Endothelial cell (in vitro differentiated cells): ENCODE measurements at places on chromosomes 2 and 18. TPM values are rescaled to one million over a fixed set of nuclear protein-coding genes. Genes with fewer than 3 reads are reported as not detected.

GRCh38 chr2:237154082-237154638 is 68.5 kb downstream of the COPS8 start:
- H3K27ac ChIP-seq, result no peak overlapping the region
- peaks cover 40% of the 10 kb centered on the region for H3K4me1 ChIP-seq
- peaks cover 3% of the 10 kb centered on the region for H3K36me3 ChIP-seq
- no peak overlapping the region for H3K4me3 ChIP-seq

- peaks cover 5% of the 10 kb centered on the region for H3K36me3 ChIP-seq
- DNase-seq, result no peak
- no peak overlapping the region for H3K27ac ChIP-seq
- H3K4me1 ChIP-seq, result peaks cover 6% of the 10 kb centered on the region
- H3K27me3 ChIP-seq, result no peaks in the 10 kb centered on the region
- H3K4me3 ChIP-seq, result no peak overlapping the region
Observed at GRCh38 chr18:77079954-77080682, 52.5 kb downstream of the MBP start.

GRCh38 chr2:136356125-136357006 is 238.4 kb upstream of the CXCR4 start:
- no peaks in the 10 kb centered on the region for H3K36me3 ChIP-seq
- no peak overlapping the region for H3K27ac ChIP-seq
- H3K4me3 ChIP-seq, result no peak overlapping the region
- DNase-seq, result no peak
- no peaks in the 10 kb centered on the region for H3K27me3 ChIP-seq

- H3K27me3 ChIP-seq, result peaks cover 12% of the 10 kb centered on the region
- H3K36me3 ChIP-seq, result peaks cover 19% of the 10 kb centered on the region
Observed at GRCh38 chr2:24024018-24024417, 14.1 kb downstream of the MFSD2B start.

DNA sequence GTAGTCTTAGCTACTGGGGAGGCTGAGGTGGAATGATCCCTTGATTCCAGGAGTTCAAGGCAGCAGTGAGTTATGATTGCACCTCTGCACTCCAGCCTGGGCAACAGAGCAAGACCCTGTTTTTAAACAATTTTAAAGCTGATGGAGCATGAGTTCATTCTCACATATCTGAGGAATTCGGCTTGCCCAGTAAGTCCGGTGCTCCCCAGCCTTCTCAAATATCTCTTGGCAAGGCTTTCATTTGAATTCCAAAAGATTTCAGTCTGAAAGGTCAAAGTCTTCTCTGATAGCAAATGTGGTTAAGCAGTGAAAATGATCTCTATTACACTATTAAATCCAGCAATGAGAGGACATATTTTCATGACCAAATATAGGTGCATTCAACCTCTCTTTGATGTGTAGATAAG is 27.9 kb downstream of the PIEZO2 start:
- no peak for DNase-seq
- no peak overlapping the region for H3K4me3 ChIP-seq
- H3K27ac ChIP-seq, result no peak overlapping the region
- no peaks in the 10 kb centered on the region for H3K36me3 ChIP-seq
- no peaks in the 10 kb centered on the region for H3K27me3 ChIP-seq

- H3K36me3 ChIP-seq, result no peaks in the 10 kb centered on the region
- H3K4me3 ChIP-seq, result no peak overlapping the region
- no peaks in the 10 kb centered on the region for H3K4me1 ChIP-seq
- peaks cover 2% of the 10 kb centered on the region for H3K27me3 ChIP-seq
- no peak overlapping the region for H3K27ac ChIP-seq
- DNase-seq, result no peak
Observed at GRCh38 chr2:197247083-197247482, 63.5 kb downstream of the ANKRD44 start.

DNA sequence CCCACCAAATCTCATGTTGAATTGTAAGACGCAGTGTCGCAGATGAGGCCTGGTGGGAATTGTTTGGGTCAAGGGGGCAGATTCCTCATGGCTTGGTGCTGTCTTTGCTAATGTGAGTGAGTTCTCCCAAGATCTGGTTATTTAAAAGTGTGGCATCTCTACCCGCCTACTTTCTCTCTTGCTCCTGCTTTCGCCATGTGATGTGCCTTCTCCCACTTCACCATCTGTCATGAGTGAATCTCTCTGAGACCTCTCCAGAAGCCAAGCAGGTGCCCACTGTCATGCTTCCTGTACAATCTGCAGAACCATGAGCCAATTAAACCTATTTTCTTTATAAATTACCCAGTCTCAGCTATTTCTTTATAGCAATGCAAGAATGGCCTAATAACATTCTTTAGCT is 246.6 kb upstream of the CDH20 start:
- no peak overlapping the region for H3K4me3 ChIP-seq
- no peaks in the 10 kb centered on the region for H3K4me1 ChIP-seq
- DNase-seq, result no peak
- no peak overlapping the region for H3K27ac ChIP-seq

GRCh38 chr2:18413676-18414396 is 146.6 kb downstream of the RDH14 start:
- no peak overlapping the region for H3K4me3 ChIP-seq
- H3K4me1 ChIP-seq, result peaks cover 4% of the 10 kb centered on the region
- H3K36me3 ChIP-seq, result no peaks in the 10 kb centered on the region
- no peak overlapping the region for H3K27ac ChIP-seq
- no peak for DNase-seq
- H3K27me3 ChIP-seq, result no peaks in the 10 kb centered on the region

DNA sequence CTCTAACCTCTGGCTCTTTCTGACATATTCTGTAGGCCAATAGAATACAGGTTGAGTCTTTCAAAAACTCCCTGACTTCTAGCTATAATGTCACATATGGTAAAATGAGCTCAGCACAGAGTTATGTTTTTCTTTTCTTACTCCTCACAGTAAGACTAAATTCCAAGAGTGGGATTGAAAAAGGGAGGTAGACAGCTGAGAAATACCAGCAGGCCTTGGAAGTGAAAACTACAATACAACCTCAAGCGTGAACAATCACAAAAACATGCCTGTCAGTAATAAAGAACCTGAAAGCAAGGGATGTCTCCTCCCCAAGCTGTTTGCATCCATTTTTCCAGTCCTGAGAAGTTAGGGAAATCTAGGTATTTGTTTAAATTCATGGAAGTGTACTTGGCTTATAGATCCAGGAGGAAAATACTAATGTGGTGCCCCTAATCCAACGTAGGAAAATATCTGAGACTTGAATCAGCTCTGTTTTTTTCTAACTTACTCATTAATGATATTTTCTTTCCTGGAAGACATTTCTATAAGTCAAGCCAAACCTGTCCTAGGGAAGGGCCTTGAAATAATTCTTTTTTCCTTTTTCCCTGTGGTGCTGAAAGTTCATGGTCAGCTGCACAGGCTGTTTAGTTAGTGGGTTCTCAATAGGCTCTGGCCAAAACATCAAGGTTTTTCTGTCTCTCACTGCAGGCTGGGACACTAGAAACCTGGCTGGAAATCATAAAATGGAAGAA is 167.9 kb upstream of the SPATS2L start:
- H3K4me3 ChIP-seq, result no peak overlapping the region
- no peak for DNase-seq
- H3K4me1 ChIP-seq, result peaks cover 3% of the 10 kb centered on the region
- H3K27ac ChIP-seq, result no peak overlapping the region
- no peaks in the 10 kb centered on the region for H3K27me3 ChIP-seq

GRCh38 chr2:67666386-67667053 is 269.4 kb downstream of the ETAA1 start:
- DNase-seq, result no peak
- H3K27me3 ChIP-seq, result no peaks in the 10 kb centered on the region
- H3K4me1 ChIP-seq, result no peaks in the 10 kb centered on the region
- H3K4me3 ChIP-seq, result no peak overlapping the region
- no peak overlapping the region for H3K27ac ChIP-seq
- no peaks in the 10 kb centered on the region for H3K36me3 ChIP-seq

DNA sequence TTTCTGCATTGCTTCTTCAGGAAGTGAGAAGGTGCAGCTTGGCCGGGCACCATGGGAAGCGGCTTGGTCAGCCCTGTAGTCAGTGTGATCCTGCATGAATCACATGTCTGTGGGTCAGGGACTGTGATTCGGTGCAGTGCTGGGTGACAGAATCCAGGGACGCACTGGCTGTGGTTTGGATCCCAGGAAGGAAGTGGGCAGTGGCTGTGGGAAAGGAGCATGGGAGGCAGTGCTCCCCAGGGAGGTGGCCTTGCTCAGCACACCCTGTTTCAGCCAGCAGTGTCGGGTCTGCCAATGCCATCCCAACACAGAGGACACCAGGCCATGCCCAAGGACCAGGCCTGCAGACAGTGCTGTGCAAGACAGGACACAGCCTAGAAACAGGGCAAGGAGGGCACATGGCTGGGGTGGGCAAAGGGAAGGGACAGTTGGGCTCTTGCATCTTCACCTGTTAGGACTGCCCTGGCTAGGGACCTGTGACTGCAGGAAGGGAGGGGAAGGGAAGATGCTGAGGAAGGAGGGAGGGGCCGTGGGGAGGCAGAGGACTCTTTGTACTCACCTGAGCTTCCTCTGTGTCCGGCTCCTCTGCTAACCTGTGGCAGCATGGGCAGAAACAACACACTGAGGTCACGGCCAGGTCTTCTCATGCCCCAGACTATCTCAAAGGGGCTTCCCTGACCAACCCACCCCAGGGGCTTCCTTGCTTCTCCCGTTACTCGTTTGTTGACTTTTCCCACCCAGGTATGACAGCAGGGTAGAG is 37.2 kb upstream of the DNMT3A start:
- H3K4me3 ChIP-seq, result no peak overlapping the region
- peaks cover 4% of the 10 kb centered on the region for H3K4me1 ChIP-seq
- H3K27ac ChIP-seq, result no peak overlapping the region
- DNase-seq, result no peak
- H3K27me3 ChIP-seq, result peaks cover 15% of the 10 kb centered on the region
- no peaks in the 10 kb centered on the region for H3K36me3 ChIP-seq

- H3K27me3 ChIP-seq, result peaks cover 5% of the 10 kb centered on the region
- H3K36me3 ChIP-seq, result peaks cover 23% of the 10 kb centered on the region
- H3K27ac ChIP-seq, result no peak overlapping the region
- no peak for DNase-seq
- no peaks in the 10 kb centered on the region for H3K4me1 ChIP-seq
- peak overlapping the region; percentile 59 for H3K4me3 ChIP-seq
Observed at GRCh38 chr2:230877759-230878598, 13.2 kb downstream of the ITM2C start.

- no peak for DNase-seq
- H3K27me3 ChIP-seq, result no peaks in the 10 kb centered on the region
- no peaks in the 10 kb centered on the region for H3K4me1 ChIP-seq
- H3K27ac ChIP-seq, result no peak overlapping the region
- H3K4me3 ChIP-seq, result no peak overlapping the region
- H3K36me3 ChIP-seq, result no peaks in the 10 kb centered on the region
Observed at GRCh38 chr2:228224410-228224809, 42.9 kb upstream of the SPHKAP start.

DNA sequence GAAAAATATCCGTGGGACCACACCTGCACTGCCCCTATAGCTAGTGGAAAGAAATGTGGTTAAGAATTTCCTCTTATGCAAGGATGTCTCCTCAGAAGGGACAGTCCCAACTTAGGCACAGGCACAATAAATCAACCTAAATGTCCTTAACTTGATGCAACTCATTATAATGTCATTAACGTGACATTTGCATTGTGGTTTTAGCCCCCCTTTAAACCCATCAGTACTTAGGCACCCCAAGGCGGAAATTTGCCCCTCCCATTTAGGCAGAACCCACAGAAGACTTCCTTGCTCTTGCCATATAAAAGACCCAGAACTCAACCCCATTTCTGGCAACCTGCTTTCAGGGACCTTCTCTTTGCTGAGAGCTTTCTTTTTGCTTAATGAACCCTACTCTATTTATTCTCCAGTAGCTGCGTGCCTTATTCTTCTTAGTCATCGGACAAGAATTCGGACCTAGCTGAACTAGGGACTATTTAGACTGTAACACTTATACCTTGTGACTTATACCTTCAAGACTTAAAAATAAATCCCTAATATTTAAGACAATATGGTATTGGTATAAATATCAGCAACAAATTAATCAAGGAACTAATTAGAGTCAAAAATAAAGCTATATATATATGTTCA is 1281.6 kb upstream of the TMEFF2 start:
- H3K27me3 ChIP-seq, result peaks cover 1% of the 10 kb centered on the region

DNA sequence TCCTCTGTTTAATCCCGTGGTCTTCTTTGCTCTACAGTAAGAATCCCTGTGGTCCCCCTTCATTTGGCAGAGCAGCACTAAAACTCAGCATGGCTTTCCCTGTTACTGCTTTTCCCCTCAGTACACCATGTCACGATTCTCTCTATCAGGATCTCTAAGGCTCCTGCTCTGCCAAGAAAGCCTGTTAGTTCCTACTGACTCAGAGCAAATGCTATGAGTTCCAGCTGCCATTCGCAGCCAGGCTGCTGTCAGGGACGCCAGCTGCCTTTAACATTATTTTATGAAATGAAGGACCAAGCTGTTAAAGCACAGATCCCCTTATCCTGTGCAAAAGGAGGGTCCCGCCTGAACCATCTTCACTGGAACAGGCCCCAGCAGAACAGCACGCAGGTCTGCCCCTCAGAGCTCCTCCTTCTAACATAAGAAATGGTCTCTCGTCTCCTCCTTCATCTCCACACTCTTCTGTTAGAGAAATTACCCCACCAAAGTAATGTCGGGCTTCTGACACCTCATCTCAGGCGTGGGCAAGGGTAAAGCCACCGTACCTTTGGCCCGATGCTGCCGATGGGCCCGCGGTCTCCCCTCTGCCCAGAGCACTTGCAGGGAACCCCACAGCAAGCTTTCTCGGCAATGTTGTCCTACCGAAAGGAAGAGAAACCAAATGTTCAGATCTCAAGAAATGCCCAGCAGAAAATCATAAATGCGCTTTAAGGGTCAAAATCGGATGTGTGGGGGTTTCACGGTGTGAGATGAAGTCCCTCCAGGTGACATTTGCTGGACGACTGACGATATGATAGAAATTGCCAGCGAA is 52.6 kb downstream of the COL6A3 start:
- H3K4me1 ChIP-seq, result no peaks in the 10 kb centered on the region
- H3K27ac ChIP-seq, result no peak overlapping the region
- no peaks in the 10 kb centered on the region for H3K36me3 ChIP-seq
- no peak overlapping the region for H3K4me3 ChIP-seq

DNA sequence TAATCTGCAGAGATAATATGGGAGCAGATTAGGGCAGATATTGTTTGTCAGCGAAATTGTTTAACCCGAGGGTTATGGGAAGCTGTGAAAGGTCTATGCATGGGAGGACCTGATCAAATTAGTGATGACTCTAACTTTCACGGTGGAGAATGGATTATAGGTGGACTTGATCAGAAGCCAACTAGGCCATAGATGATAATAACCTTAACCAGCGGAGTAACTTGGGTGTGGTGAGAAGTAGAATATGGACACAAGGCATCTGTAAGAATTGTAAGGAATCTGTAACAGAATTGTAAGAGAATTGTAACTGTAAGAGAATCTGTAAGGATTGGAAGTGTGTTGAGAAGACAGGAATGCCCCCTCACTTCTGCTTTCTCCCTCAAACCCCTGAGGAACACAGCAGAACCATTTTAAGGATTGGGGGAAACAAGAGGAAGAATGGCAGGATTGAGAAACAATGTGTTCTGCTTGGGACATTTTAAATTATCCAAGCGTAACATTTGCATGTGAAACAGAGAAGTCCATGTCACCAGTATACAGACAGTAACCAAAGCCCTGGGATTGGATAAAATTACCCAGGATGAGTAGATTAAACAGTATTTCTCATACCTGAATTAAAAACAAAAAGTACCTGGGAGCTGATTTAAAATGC is 14.9 kb upstream of the SLC39A10 start:
- H3K27me3 ChIP-seq, result no peaks in the 10 kb centered on the region
- H3K4me3 ChIP-seq, result no peak overlapping the region
- DNase-seq, result no peak
- H3K4me1 ChIP-seq, result peaks cover 3% of the 10 kb centered on the region
- no peaks in the 10 kb centered on the region for H3K36me3 ChIP-seq

Gene SPAST
- total RNA-seq, result 33.8 TPM

Gene ADRA2B
- 0.46 TPM for total RNA-seq

Gene ZNF514
- total RNA-seq, result 16.2 TPM

Gene GALNT3
- 3.6 TPM for total RNA-seq

Gene ANKRD62
- 0.13 TPM for total RNA-seq

Gene ASB18
- total RNA-seq, result not detected

Gene UGT1A1
- total RNA-seq, result not detected

Gene MBP
- total RNA-seq, result 9.7 TPM
